ENCODE measurements at places on chromosomes 1 and 21.

GRCh38 chr1:151661751-151662150, 49.9 kb downstream of the SNX27 start:
- DNase-seq = no peak

DNA sequence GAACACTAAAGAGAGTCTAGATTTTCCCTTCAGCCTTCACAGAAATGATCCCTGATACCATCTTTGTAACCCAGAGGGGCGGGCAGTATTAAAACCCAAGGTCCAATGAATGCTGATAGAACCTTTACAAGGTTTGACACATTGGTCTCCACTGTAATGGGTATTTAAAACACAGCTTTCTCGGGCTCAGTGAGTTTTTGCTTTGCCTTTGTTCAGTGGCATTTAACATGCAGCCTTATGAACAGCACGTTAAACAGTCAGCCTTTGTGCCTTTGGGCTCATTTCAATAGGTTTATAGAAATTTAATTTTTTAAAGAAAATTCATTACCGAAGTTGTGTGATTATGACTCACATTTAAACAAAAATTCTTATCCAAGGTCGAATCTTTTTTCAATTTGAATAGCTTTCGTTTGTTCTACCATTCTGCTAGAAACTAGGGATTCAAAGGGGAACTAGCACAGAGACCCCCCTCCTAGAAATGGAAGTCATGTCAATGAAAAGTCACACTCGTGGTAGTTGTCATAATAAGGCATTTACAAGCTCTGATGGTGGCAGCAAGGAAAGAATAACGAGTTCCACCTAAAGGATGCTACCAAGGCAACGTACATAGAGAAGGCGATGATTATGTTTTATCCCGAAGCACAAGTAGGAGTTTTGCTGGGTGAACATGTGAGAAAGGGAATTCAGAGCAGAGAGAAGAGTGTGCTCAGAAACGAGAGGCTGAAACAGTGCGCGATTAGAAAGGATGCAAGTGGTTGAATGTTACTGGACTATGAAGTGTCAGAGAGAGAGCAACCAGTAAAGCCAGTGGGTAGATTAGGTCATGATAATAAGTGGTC, 66.2 kb downstream of the SGIP1 start:
- DNase-seq = no peak

GRCh38 chr21:32131960-32132359, 146.9 kb downstream of the MIS18A start:
- DNase-seq = no peak

- DNase-seq = no peak
These were observed 29.7 kb downstream of the MRPL39 start for GRCh38 chr21:25577424-25578055.

DNA sequence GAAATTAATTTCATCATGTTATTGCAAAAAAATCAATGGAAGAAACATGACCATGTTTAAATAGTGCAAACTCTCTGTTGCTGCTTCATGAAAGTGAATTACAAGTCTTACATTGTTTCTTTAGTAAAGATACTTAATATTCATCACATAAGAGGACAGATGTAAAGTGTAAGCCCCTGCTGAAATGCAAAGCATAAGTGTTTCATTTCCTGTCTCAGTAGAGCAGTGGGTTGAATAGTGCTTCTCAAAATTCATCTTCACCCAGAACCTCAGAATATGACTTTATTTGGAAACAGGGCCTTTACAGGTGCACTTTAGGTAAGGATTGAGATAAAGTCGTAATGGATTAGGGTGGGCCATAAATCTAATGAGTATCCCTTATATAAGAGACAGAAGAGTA, 738.4 kb upstream of the RGS18 start:
- DNase-seq = no peak

DNA sequence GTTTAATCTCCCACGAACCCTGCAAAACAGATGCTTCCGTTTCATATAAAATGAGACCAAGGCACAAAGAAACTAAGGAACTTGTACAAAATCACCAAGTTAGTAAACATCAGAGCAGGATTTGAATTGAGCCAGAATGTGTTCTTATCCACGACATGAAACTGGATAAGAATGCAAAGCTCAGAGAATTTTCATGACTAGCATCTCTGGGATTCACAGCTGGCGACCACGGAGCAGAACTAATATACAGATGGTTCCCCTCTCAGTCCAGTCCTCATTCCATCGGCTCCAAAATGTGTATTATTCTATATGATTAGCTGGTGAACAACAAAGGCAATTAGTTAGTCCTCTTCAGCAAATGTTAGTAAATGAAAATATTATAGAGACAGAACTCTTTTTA, 72.3 kb upstream of the ERG start:
- DNase-seq = no peak

DNA sequence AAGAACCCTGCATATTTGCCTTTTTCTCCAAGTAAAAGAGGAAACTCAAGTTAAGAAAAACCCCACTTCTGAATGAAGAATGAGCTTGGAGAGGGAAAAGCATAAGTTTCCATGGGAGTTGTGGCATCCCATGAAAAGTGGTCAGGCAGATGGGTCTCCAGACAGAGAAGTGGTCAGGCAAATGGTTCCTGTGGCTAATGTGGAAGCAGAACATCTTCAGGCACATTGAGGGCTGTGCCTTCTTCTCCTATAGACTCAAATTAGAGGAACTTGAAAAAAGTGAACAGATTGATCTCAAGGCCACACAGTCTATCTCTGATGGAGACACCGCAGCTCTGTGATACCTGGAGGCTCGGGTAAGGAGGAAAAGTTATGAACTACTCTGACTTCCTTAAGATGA, 55.7 kb upstream of the KIRREL1 start:
- DNase-seq = no peak

GRCh38 chr1:66725885-66726665, 26.2 kb upstream of the DYNLT5 start:
- DNase-seq = peak; percentile 54

DNA sequence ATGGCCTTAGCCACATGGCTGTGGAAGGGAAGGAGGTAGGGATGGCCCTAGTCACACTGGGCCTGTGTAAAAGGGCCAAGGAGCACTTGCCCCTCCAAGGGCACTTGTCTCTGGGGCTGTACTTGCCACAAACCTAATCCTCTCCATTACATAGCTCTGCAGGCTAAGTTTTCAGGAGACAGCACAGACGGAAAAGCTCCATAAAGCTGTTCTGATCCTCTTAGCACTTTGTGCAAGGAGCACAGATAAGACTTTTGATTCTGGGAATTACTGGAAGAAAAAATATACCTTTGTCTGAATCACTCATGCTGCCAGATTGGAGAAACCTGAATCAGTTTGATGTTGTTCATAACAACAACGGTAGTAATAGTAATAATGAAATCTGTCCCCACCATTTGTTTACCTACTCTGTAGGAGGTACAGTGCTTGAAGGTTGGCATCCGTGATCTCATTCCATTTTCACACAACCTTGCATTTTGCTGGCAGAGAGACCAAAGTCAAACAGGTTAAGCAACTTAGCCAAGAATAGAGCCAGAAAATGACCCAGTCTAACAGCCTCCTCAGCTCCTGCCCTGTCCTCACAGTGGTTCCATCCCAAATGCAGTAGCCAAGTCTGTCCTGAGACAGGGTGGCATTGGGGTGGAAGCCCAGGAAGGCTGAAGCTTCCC, 207.1 kb downstream of the ROR1 start:
- no peak for DNase-seq

DNA sequence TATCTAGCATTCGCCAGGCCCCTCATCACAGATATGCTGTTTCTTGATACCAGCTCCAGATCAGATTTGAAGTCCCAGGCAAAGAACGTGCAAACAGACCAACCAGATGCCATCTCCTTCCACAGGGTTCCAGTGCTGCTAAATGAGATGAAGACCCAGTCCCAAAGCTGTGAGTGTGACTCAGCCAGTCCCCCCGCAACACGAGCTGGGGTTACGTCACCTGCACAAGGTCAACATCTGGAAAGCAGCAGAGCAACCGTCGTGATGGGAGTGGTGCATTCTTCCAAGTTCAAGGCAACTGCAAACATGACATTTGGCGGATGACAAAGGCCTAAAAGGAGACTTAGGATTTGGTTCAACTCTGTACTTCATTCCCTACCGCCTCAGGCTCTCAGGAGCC, 69.6 kb upstream of the TIAM1 start:
- no peak for DNase-seq
